NCI-H2107 (cell line): ENCODE measurements at places on chromosomes 2 and 18.

- DNase-seq = no peak
Observed at GRCh38 chr18:61402726-61403125, 69.5 kb downstream of the CDH20 start.

- no peak for DNase-seq
Observed at GRCh38 chr2:218822622-218823021, 9.0 kb downstream of the PRKAG3 start.

DNA sequence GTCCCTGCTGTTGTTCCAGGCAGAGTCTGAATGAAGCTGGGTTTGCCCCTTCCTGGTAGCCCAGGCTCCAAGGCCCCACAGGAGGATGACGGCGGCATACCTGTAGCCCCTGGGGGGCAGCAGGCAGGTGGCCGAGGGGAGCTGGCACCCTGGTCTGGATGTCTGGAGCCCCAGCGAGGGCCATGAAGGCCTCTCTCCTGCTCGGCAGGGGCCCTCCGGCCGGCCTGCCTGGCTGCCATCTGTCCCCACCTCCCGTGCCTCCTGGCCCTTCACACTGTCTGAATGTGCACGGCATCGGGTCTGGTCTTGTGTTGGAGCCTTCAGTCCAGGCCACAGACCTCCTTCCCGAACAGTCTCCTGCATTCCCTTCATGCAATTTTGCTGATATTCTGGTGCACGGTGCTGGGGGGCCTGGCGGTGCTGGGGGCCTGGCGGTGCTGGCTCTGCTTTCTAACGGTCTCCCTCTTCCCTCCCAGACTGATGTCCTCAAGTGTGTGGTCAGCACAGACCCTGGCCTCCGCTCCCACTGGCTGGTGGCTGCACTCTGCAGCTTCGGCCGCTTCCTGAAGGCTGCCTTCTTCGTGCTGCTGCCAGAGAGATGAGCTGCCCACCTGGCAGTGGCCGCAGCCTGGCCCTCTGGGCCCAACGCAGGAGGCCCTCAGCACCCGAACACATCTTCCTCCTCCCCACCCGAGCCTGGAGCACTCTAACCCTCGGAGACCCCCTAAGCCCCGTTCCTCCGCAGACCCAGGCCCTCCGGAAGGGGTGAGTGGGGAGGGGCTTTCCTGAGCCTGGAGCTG, 13.5 kb downstream of the BOK start:
- DNase-seq = no peak

DNA sequence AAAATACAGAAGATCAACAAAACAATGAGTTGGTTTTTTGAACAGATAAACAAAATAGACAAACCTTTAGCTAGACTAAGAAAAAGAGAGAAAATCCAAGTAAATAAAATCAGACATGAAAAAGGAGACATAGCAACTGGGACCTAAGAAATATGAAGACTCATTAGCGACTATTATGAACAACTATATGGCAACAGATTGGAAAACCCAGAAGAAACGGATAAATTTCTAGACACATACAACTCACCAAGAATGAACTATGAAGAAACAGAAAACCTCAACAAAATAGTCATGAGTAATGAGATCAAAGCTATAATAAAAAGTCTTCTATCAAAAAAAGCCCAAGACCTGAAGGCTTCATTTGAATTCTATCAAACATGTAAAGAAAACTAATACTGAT, 59.3 kb downstream of the EPB41L3 start:
- DNase-seq = no peak

GRCh38 chr18:80033181-80034067, 810 bp upstream of the RBFA start:
- DNase-seq = peak; percentile 90

DNA sequence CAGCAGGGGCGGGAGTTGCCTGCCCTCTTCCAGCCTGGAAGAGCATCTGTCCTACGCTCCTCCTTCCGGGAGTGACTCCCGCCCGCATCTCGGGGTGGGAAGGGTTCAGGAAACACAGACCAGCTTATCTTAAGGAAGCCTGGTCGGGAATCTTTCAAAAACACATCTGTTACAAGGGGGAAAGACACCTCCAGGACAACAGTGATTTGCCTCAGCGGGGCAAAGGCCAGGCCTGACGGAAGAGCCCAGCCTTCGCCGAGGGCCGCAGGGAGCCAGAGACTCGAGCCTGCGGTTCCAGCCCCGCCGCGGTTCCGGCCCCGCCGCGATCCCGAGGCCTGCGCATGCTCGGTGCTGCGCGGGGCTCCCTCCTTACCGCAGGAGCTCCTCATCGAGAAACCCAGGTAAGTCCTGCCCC, 38.1 kb upstream of the TGIF1 start:
- DNase-seq = no peak

GRCh38 chr2:148817210-148817708, 57.8 kb upstream of the KIF5C start:
- DNase-seq = no peak

DNA sequence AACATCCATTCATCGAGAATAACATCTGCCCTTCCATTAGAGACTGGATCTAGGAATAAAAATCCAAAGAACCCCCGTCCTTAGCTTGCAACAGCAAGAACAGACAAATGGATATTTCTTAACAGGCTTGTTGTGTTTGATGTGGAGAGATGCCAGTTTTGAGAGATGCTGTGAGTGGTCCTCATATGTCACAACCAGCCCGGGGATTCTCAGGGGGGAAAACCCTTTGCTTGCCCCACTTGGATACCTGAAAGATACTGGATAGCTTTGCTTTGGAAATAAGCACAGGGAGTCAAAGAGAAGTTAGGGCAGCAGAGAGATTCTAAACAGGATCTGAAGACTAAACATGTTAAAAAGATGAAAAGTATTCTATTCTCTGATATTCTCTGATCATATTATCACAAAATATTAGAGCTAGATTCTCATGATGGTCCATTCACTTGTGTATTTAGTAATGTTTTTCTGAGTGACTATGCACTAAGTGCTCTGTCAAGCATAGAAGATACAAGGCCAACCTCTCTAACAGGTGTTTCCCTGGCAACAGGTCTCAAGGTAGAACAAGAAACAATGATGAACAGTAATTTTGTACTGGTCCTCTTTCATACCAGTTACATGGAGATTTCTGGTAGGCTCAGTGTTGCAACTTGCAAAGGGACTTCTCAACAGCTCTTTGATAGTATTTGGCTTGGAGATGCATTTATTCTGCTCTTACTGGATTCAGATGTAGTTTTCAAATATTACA, 348.2 kb downstream of the MYCN start:
- no peak for DNase-seq

GRCh38 chr18:13271302-13271911, 52.8 kb downstream of the LDLRAD4 start:
- DNase-seq = no peak

- no peak for DNase-seq
Observed at GRCh38 chr18:60113396-60113795, 213.6 kb downstream of the PMAIP1 start.

- DNase-seq = no peak
Observed at GRCh38 chr18:75262511-75262910, 51.9 kb downstream of the TSHZ1 start.

DNA sequence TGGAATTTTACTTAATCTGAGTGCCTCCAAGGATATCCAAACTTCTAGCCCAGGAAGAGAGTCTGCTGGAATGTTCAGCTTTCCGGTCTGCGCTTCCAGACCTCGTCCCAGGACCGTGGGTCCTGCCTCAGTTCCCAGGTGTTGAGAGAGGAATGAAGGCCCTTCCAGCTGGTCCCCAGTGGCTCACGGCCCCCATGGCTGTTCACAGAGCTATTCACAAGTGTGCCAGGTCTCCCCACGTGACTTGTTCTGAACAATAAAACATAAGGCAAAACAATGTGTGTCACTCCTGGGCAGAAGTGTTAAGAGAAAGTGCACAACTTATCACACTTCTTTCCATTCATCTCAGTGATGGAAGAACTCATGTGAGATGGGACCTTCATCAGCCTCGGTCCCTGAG, 20.1 kb upstream of the TEX51 start:
- no peak for DNase-seq

DNA sequence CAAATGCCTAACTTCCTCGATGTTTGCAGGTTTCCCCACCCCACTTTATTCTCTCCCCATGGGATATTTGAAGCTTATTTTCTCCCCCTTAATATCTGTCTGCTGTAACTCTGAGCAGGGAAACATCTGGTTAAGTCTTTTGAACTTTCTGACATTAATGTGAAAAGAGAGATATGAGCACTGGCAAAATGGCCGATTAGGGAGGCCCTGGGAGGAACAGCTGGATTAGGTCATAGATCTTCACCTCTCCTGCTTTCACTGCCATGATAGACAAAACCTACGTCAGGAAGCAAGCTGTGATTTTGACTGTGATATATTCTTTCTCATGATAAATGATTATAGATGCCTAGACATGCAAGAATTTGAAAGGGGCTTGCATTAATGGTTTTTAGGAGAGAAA, 43.6 kb downstream of the LYPD6B start:
- DNase-seq = no peak

GRCh38 chr2:240494194-240494793, 58.8 kb downstream of the GPC1 start:
- DNase-seq = no peak

DNA sequence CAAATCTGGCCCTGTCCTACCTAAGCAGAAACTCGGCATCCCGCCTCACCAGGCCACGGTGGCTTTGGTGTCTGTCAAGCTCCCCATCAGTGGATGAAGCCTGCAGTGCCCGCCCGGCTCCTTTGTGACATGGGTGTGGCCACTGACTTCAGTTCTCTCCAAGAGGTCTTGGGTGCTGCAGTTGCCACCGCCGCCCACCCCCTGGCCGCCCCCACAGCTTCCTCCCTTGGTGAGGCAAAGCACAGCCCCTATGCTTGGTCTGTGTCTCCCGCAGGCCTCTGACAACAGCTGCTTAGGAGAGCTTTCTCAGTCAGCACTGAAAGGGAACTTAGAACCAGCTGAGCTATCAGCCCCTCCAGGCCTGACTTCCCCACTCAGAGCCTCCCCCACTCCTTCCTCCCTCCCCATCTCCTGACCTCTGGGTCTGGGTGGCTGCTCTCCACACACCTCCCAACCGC, 22.9 kb upstream of the GPR55 start:
- DNase-seq = no peak
